ENCODE measurements at places on chromosomes 13 and 19.
A peak's percentile ranks its signal among the peaks of the same experiment; 100 is the strongest.

DNA sequence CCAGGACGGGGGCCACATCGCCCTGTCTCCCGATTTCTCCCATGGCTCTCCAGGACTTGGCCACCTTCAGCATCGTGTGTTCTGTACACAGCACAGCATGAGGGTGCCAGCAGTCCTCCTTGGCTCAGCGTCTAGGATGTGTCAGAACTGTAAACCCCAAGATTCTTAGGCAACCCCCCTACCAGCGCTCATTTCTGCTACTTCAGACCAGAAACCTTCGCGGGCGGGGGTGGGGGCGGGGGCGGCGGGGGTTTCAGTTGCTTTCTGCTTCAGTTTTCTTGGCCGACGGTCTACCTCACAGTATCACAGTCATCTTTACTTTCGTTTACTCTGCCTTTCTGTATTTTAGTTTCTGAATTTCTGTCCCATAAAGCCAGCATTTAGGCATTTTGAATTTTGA, 82.4 kb downstream of the GGACT start:
- DNase-seq, result no peak

- DNase-seq, result no peak
These were observed 115.4 kb upstream of the TMTC4 start for GRCh38 chr13:100789968-100790367.

- DNase-seq, result peak; percentile 86
These were observed 24.6 kb downstream of the ZMYM5 start for GRCh38 chr13:19838865-19839275.

DNA sequence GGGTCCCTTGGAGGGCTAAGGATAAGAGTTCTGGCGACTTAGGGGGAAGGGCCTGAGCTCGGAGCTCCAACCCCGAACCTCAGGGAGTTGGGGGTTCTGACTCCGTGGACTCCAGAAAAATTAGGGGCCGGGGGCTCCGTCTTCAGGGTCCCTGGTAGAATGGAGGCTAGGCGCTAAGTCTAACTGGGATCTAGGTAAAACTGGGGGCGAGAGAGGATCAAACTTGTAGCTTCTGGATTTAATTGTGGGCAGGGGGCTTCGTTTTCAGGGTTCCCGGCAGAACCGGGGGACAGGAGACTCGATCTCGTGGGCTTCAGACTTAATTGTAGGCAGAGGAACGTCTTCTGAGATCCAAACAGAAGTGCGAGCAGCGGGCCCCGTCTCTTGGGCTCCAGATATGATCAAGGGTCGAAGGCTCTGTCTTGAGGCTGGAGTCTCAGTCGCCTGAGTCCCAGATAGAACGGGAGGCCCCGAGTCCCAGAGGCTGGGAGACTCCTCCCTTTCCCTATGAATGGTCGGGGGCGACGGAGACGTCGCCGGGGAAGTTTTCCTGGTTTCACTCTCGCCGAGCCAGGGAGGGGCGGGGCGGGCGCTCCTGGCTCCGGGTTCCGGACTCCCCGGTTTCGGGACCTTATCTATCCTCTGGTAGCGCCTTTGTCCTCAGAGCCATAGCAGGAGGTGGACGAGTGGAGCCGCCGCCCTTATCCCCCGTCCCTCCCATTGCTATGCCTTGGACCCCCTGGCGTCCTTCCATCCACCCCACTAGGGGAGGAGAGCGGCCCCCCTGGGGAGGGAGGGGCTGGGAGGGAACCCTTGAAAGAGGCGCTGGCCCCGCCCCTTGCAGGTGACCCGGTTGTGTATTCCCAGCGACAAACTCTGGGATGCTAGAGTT, 1.3 kb downstream of the NECTIN2 start:
- no peak for DNase-seq

DNA sequence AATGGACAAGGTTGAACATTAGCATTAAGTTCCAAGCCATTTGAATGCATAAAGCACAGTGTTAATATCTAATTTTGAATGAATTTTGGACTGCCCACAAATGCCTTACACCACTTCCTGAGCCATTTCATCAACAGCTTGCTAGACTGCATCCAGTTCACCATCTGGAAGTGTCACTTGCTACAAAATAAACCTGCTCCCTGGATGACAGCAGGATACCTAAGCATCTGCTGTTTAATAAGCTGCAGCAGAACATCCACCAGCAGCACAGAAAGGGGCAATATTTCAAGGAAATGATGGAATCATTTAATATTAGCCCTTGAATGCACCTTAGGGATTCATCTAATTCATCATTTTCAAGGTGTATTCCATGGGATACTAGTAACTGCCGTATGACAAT, 76.6 kb upstream of the PCDH9 start:
- no peak for DNase-seq

- no peak for DNase-seq
These were observed 47.3 kb upstream of the SHKBP1 start for GRCh38 chr19:40529093-40529954.

GRCh38 chr19:38392707-38393308, 4.3 kb downstream of the SPRED3 start:
- DNase-seq, result no peak

- no peak for DNase-seq
These were observed 767 bp upstream of the GADD45B start for GRCh38 chr19:2475018-2475701.

- DNase-seq, result no peak
These were observed 60.8 kb downstream of the ALOX5AP start for GRCh38 chr13:30796132-30796572.

GRCh38 chr19:43618921-43619261, 538 bp downstream of the ZNF428 start:
- no peak for DNase-seq

- no peak for DNase-seq
These were observed 22.6 kb upstream of the NCCRP1 start for GRCh38 chr19:39174142-39174541.

DNA sequence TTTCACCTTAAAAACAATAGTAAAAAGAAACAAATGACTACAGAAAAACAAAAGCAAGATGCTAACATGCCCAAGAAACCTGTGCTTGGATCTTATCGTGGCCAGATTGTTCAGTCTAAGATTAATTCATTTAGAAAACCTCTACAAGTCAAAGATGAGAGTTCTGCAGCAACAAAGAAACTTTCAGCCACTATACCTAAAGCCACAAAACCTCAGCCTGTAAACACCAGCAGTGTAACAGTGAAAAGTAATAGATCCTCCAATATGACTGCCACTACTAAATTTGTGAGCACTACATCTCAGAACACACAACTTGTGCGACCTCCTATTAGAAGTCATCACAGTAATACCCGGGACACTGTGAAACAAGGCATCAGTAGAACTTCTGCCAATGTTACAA, 6.0 kb downstream of the CKAP2 start:
- no peak for DNase-seq

GRCh38 chr19:5641171-5641570, 18.3 kb downstream of the SAFB start:
- no peak for DNase-seq

DNA sequence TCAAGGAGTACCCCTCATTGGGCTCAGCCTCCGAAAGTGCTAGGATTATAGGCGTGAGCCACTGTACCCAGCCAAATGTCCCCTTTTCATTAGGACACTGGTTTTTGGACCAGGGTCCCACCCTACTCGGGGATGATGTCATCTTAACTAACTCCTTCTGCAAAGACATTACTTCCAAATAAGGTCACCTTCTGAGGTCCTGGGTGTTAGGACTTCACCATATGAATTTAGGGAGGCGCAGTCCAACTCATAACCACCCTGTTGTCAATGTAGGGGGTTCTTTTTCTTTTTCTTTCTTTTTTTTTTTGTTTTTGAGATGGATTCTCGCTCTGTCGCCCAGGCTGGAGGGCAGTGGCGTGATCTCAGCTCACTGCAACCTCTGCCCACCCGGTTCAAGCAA, 32.7 kb upstream of the NFIC start:
- DNase-seq, result no peak

DNA sequence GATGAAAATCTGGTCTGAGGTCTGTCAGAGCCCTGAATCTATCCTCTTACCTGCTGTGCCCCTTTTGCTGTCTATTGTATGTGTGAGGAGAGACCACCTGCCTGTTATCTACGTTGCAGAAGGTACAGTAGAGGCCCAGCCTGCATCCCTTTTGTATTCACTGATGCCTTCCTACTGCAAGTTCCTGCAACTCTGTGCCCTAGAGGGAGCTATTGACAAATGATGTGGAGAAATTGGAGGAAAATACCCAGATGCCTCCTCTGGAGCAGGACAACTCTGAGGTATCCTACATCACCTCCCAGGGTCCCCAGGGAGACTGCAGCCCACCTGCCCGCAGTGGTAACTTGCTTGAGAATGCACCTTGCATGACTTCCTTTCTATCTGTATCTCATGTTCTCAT, 33.7 kb downstream of the SIAH3 start:
- DNase-seq, result no peak

DNA sequence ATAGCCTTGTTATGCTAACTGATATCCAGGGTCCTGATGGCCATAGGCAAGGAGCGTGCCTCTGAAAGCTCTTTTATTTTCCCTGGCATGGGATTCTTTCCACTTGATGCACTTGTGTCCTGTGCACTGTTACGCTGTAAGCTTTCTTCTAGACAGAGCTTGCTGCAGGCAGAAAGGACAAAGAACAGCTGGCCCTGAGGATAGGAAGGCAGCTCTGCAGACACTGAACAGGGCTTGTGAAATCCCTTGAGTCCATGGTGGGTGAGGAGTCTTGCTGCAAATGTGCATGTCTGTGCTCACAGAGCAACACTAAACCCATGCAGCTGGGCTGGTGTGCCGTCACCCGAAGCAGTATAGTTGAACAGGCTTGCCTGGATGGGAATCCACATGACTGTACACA, 126.6 kb downstream of the AKAP11 start:
- DNase-seq, result no peak

All from AG04449 (cell line).